Colonic mucosa (tissue), 4 donors: ENCODE measurements at places on chromosomes 16 and 17.
A peak's percentile ranks its signal among the peaks of the same experiment; 100 is the strongest.

GRCh38 chr17:67628580-67629013 is 89.1 kb upstream of the NOL11 start:
- DNase-seq: no peak

DNA sequence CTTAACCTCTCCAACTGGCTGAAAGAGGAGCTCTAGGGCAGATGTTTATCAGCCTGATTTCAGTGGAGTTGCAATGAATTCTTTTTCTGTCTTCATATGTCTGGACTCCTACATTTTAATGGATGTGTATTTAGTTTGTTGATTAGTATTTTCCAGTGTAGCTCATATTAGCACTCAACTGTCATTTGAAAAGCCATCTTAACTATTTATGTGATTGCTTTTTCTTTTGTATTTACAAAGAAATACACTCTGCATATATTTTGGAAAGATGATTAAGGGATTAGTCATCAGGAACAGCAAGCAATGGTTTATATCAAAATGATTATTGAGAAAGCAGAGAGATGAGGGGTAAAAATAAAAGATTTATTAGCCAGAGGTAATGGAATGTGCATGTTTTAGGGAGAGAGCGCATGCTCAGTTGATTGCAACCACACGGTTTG is 71.1 kb downstream of the WWOX start:
- DNase-seq: no peak

- DNase-seq: no peak
Observed at GRCh38 chr16:16817196-16817595, 438.3 kb downstream of the NPIPA7 start.

DNA sequence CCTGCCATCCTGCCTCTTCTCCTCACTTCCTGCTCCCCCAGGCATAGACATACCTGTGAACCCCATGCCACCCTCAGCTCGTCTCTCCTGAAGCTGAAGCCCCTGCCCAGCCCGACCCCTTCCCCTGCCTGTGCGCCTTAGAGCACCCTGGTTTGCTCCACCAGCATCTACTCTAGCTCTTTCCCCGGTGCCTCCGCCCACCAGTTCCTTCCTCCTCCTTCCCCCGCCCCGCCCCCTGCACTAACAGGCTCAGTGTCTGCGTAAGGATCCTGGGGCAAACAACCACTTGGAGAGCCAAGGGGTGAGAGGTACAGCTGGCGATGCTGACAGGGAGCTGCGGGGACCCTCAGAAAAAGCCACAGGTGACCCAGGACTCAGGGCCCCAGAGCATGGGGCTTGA is 1.9 kb downstream of the GPR142 start:
- DNase-seq: peak; percentile 66

GRCh38 chr17:35948092-35948491 is 4.6 kb upstream of the LYZL6 start:
- no peak for DNase-seq

- no peak for DNase-seq
Observed at GRCh38 chr16:49701065-49701685, 154.7 kb downstream of the ZNF423 start.

DNA sequence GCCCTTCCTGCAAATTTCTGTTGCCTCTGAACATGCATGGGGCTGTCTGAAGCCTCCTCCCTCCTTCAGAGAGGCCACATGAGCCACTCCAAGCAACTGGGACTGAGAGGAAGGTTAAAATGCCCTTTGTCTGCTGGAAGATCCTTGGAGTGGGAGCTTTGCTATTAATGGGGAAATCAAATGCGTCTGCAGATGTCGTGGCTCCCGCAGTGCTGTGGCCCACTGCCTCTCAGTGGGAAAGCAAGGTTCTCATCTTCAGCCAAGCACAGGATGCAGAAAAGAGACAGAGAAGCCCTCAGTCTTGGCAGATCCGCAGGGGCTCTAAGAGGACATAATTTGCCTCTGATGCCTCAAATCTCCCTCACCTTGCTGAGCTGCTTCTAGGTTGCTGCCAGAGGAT is 34.8 kb downstream of the PEMT start:
- no peak for DNase-seq

GRCh38 chr16:66342294-66342900 is 24.1 kb upstream of the CDH5 start:
- no peak for DNase-seq
